ENCODE measurements at places on chromosomes 16 and 17. TPM values are rescaled to one million over a fixed set of nuclear protein-coding genes. Genes with fewer than 3 reads are reported as not detected.

GRCh38 chr17:80212511-80212910 is 7.6 kb downstream of the SGSH start:
- no peak for DNase-seq

GRCh38 chr16:79012671-79013434 is 587.7 kb downstream of the MAF start:
- DNase-seq = no peak

- DNase-seq = peak; percentile 45
Measured at GRCh38 chr16:68275611-68276191, 11.4 kb downstream of the SLC7A6 start.

GRCh38 chr17:3897731-3898130 is 4.9 kb upstream of the CAMKK1 start:
- DNase-seq = no peak

GRCh38 chr16:2288726-2289125 is 20.8 kb upstream of the RNPS1 start:
- DNase-seq = no peak

GRCh38 chr17:1120596-1121441 is 59.0 kb downstream of the ABR start:
- no peak for DNase-seq

GRCh38 chr16:11472410-11472809 is 114.3 kb downstream of the LITAF start:
- DNase-seq = no peak

DNA sequence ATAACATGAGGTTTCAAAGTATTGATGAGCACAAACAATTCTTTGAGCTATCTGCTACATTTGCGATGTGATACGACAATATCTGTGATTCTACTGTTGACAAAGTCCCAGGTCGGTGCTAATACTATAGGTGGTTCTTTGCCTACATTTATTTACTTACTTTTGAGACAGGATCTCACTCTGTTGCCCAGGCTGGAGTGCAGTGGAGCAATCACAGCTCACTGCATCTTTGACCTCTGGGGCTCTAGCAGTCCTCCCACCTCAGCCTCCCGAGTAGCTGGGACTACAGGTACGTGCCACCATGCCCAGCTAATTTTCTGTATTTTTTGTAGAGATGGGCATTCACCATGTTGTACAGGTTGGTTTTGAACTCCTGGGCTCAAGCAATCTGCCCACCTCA is 343.4 kb downstream of the SHISA9 start:
- no peak for DNase-seq

The SPATA32 gene
- total RNA-seq = 0.20 TPM

GRCh38 chr17:41403404-41404023 is 6.1 kb upstream of the KRT31 start:
- DNase-seq = no peak

The MYH8 gene
- not detected for total RNA-seq

The BAIAP3 gene
- total RNA-seq = 3.9 TPM

DNA sequence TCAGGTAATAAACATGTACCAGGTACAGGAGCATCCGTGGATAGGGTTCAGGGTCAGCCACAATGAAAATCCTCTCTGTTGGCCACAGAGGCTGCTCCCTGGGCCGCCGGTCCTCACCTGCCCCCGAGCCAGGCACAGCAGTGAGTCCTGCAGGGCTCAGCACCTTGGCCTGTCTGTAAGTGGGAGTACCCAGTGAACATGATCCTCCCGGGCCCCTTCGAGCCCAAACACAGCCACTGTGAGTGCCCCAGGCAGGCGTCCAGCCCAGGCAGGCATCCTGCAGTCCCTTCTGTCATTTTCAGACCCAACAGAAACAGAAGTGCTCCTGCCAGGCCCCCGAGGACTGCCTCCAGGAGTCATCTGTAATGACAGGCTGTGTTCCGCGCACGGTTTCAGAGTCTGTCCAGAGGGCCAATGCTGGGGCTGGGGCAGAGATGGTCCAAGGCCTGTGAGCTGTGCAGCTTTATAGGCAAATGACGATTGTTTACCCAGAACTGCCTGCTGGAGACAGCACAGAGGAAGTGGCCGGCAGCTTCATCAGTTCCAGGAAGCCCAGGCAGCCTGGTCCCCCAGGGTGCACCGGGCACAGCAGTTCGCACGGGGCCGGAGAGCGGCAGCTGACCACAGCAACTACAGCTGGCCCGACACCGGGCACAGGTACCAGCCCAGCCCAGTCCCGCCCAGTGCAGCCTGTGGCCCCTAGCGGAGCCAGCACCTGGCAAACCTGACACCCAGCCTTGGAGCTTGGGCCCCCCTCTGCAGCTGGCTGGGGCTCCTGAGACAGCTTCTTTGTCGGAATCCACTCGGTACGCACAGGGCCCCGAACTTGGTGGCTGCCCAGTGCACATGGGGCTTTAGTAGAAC is 13.2 kb downstream of the SLC7A5 start:
- peak; percentile 80 for DNase-seq

The SEPTIN1 gene
- 343 TPM for total RNA-seq

DNA sequence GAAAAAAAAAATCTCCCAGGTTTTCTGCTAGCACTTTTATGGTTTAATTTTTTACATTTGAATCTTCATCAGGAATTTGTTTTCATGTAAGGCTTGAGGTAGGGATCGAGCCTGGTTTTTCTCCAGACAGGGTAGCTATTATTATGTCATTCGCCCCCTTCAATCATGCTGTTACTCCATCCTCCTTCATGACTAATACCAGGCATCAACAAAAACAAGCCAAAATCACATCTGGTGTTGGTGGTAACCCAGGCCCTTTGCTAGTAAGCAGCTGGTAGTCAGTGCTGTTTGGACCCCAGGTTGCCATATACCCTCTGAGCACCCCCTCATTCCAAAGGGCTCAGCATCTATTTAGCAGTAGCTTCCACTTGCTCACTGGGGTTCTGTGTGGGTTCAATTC is 29.5 kb downstream of the DRC3 start:
- no peak for DNase-seq

DNA sequence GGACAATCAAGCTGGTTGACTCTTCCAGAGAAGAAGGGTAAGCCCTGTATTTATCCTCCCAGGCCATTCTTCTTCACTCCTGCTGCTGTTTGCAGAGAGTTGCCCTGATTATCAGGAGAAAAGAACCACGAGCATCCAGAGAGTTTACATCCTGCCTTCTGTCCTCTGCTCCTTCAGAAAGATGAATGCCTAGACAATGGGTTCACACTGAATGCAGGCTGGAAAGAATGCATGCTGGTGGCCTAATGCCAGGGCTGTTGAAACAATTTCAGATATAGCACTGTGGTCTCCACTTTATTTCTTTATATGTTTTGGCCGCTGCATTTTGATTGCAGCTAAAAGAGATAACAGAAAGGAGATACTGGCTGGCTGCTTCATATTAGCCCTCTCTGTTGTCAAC is 21.2 kb upstream of the HAS3 start:
- no peak for DNase-seq

GRCh38 chr16:67865318-67865717 is 7.5 kb upstream of the EDC4 start:
- peak; percentile 29 for DNase-seq

DNA sequence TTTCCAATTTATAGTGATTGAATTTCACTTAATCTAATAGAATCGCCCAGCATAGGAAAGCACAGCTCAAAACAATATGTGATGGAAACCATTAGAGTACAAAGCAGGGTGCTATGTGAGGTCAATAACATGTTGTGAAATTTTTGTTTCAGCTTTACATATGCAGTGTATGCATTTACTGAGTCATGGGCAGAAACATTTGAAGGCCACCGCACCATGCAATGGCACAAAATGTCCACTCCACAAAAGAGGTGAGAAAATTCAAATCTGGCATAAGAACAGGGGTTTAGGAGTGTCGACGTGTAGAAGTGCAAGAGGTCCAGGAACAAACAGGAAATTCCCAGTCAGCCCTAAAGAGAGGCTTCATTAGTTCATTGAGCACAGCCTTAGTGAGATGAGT is 131.2 kb downstream of the ANKFN1 start:
- no peak for DNase-seq

The SPATA22 gene
- not detected for total RNA-seq

DNA sequence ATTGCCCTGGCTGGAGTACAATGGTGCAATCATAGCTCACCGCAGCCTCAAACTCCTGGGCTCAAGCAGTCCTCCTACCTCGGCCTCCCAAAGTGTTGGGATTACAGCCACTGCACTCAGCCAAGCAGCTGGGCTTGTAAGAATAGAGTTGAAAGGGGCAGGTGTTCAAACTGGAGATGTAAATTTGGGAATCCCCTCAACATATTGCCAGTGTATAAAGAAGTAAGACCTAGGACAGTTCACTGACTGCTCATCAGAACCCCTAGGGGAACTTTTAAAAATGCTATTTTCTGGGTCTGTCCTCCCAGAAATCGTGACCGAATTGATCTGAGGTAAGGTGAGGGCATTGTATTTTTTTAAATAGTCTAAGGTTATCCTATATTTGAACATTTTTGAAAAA is 8.9 kb upstream of the DNAJA2 start:
- no peak for DNase-seq

The GGA3 gene
- total RNA-seq = 73.4 TPM

The COPZ2 gene
- total RNA-seq = 7.4 TPM

DNA sequence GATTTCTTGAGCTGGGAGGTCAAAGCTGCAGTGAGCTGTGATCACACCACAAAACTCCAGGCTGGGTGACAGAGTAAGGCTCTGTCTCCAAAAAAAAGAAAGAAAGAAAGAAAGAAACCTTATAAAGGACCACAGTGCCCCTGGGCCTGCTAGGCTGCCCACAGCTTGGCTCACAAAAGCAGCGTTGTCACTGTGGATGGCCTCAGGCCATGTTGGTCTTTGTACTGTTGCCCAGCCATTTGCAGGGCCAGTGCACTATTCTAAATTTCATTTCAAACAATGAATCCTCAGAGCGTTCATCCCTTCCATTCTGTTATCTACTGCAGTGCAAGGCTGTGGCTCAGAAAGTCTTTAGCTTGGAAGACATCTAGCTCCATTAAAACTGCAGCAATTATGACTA is 208.4 kb downstream of the SLC39A11 start:
- no peak for DNase-seq

The TBC1D10B gene
- total RNA-seq = 69.2 TPM

The AOC2 gene
- total RNA-seq = 1.0 TPM

DNA sequence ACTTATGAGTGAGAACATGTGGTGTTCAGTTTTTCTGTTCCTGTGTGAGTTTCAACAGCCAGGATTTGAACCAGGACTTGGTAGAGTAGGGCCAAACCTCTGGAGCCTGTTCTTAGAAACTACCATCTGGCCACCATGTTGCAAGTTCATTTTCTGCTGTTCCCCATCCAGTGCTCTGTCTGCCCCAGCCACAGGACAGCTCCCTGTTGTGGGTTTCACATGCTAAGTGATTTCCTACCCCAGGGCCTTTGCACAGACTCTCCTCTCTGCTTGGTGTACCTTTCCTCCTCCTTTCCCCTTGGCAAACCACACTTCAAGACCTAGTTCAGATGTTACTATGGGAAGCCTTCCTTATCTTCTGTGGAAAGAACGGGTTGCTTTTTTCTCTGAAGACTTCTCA is 79.5 kb downstream of the HS3ST4 start:
- DNase-seq = no peak

GRCh38 chr16:5523829-5524228 is 426.2 kb upstream of the EEF2KMT start:
- DNase-seq = no peak

DNA sequence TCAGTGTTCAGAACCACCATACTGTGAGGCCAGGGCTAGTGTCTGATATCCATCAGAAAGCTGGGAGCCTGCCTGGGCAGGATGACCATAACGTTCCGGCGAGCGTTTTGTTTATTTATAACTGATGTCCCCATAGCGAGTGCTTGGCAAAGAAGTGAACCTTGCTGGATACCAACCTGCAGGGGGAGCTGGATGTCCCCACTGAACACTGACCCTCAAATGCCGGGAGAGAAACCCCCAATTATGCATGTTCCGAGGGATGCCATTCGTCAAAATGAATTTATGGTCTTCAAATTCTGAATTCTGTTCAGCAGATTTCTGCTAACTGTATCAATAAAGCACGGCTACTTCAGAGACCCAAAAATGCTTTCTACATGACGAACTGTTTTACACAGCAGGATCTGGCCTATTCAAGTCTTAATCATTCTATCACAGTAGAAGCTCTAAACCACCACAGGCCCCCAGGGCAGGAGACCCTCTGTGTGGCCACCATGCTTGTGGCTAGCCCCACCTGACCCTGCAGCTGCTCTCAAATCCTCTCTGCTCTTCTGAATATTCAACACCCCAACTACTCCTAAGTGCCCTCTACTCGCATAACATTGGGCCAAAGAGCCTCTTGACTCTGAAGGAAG is 15.2 kb downstream of the MED24 start:
- DNase-seq = no peak

GRCh38 chr16:54577651-54578128 is 291.1 kb upstream of the IRX3 start:
- no peak for DNase-seq

GRCh38 chr17:21214777-21215541 is 998 bp upstream of the TMEM11 start:
- no peak for DNase-seq

- DNase-seq = no peak
Measured at GRCh38 chr17:72644492-72644891, 448.0 kb downstream of the SLC39A11 start.

The SHBG gene
- not detected for total RNA-seq

The CHST4 gene
- total RNA-seq = not detected

DNA sequence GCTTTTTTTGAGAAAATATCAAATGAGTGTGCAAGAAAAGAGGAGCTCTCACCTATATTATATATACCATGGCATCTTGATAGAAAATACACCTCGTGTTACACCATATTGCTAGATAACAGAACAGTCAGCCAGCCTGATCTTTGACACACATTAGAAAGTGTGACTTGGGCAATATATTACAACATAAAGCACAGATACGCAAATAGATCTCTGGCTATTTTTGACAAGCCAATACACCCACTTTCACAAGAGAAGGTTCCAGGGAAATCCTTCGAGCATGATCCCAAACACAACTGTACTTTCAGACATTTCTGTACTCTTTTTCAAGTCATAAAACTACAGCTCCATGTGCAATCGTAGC is 9.4 kb downstream of the GGA2 start:
- DNase-seq = no peak

GRCh38 chr17:59298521-59298920 is 32.9 kb upstream of the YPEL2 start:
- DNase-seq = no peak

The EFNB3 gene
- not detected for total RNA-seq

The MEFV gene
- 0.15 TPM for total RNA-seq

DNA sequence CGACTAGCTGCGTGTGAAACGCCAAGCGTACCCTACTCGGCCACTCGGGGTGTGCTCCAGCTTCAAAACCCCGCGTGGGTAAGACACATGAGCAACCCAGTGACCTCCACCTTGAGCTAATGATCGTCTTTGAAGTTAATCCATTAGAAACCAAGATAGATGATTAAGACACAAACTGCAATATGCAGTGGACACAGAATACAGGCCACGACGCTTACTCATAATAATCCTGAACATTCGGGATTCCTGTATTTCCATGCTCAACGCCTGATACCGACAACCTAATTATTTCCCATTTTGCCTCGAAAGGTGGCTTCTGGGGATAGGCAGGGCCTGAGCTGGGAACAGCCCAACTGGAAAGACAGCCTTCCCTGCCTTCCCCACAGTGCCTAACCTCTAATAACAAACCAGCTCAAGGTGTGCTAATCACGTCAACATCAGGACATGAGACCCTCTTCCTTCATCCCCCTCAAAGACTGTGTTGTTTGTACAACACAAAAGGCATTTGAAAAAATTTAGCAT is 504 bp upstream of the COPRS start:
- no peak for DNase-seq

The GINS2 gene
- 45.7 TPM for total RNA-seq

GRCh38 chr17:46915596-46915995 is 7.4 kb upstream of the GOSR2 start:
- no peak for DNase-seq

- DNase-seq = no peak
Measured at GRCh38 chr17:56171186-56171959, 18.1 kb downstream of the ANKFN1 start.

- DNase-seq = peak; percentile 70
Measured at GRCh38 chr17:78665952-78666920, 89.0 kb upstream of the DNAH17 start.
